ENCODE measurements at places on chromosomes 7 and 10.

DNA sequence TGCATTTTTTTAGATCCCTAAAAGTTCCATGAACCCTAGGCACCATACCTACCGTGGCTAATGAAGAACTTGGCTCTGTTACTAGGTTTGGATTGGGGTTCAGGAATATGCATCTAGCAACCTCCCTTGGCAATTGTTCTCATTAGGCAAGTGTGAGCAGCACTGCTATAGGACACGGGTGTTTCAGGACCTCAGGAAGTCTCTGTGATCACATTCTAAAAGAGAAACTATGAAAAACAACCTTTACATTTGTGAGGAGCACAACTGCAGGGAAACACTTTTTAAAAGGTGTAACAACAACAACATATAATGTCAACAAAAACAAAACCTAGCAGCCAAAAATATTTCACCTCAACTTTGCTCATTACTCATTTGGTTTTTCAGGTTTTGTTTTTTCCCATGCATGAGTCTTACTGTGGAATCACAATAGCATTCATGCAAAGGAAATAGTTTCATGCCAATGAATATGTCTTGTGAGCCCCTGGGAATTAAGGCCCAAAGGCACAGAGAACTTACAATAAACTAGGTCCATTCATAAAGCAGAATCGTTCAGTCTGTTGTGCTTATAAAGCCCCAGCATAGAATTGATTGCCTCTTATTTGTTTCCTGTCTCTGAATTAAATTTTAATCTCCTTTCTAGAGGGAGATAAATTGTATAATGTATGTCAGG lies 255.7 kb upstream of the DGKB start:
- no peak for DNase-seq

GRCh38 chr10:1274701-1275544 lies 218.7 kb downstream of the WDR37 start:
- no peak for DNase-seq

GRCh38 chr7:26001662-26002244 lies 150.2 kb upstream of the NFE2L3 start:
- DNase-seq = no peak

DNA sequence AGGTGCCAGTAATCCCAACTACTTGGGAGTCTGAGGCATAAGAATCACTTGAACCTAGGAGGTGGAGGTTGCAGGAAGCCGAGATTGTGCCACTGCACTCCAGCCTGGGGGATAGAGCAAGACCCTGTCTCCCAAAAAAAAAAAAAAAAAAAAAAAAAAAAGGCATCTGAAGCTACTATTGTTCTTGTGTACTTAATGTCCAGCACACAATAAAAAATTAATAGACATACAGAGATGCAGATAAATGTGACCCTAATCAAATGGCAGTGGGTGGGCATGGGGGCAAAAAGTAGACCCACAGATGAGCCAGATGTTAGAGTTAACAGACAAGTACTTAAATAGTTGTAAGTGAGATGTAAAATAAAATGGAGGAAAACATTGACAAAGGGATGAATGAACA lies 7.7 kb upstream of the KCNK18 start:
- no peak for DNase-seq

DNA sequence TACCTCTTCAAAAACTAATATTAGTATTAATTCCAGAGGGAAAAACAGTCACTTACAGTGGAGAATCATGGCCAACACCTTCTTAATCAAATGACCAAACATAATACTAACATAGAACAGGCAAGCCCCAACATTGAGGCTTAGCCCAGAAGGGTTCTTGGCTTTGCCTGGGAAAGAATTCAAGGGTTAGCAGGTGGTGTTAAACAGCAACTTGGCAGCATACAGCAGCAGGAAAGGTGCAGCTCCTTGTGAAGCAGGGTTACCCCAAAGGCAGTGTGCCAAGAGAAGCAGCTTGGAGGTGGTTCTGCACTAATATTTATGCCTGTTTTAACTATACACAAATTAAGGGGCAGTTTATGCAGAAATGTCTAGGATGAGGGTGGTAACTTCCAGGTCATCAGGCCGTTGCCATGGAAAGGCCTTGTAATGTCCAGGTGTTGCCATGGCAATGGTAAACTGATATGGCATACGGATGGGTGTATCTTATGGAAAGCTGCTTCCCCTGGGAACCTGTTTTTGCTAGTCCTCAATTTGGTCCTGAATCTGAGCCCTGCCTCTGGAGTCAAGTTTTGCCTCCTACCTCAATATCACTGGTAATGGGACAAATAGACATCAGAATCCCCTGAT lies 27.2 kb upstream of the BEND7 start:
- DNase-seq = no peak

DNA sequence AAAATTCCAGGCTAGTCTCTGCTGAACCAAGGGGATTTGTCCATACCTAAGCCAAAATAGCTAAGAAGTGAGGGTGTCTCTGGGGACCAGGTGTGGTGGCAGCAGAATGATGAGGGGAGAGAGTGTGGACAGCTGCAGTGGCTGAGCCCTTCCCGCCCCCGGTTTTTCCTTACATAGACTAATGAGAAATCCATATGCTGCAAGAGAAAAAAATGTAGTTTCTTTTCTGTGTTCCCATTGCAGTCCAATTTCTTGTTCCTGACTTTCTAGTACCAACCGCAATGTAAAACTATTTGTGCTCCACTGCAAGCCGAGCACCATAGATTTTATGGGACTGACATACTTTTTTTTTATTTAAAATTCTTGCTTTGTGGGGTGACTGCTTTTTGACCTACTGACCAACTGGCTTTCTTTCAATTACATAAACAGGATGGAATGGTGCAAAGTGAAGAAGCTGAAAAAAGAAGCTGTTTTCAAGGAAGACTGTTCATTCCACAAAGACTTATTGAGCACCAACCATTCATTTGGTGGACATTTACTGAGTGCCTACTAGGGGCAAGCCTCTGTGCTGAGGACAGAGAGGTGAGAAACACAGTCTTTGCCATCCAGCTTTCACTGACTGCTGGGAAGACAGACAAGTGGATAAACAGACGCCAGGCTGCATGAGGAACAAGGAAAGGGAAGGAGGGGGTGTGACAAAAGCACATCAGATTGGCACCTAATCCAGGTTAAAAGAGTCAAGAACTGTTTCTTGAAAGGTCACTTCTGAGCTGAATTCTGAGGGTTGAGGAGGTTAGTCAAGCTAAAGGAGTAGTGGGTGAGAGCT lies 9.8 kb downstream of the CEP41 start:
- DNase-seq = no peak

GRCh38 chr7:135275971-135276580 lies 42.4 kb downstream of the STRA8 start:
- no peak for DNase-seq

- DNase-seq = no peak
Observed at GRCh38 chr10:103445767-103446567, 6.2 kb downstream of the CALHM2 start.

DNA sequence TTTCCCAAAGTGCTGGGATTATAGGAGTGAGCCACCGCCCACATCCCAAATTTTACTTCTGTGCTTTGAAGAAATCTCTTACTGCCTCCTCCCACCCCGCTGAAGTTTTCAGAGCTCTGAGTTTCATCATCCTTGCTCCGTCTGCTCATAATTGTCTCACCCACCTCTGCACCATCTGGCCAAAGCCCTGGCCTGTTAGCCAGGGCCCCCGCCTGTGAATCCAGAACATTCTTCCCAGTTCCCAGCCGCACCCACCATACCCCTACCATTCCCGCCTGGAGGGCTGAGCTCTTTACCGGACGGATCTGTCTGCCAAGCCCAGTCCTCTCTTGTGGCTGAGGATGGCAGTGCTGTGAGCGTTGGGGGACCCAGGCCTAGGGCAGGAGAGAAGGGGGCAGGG lies 14.5 kb downstream of the SSC4D start:
- DNase-seq = no peak
